ENCODE measurements at places on chromosomes 6 and 20.
A peak's percentile ranks its signal among the peaks of the same experiment; 100 is the strongest.

- peak; percentile 46 for DNase-seq
Measured at GRCh38 chr6:131281471-131282270, 146.4 kb downstream of the AKAP7 start.

- no peak for DNase-seq
Measured at GRCh38 chr6:82270881-82271635, 23.5 kb upstream of the IBTK start.

DNA sequence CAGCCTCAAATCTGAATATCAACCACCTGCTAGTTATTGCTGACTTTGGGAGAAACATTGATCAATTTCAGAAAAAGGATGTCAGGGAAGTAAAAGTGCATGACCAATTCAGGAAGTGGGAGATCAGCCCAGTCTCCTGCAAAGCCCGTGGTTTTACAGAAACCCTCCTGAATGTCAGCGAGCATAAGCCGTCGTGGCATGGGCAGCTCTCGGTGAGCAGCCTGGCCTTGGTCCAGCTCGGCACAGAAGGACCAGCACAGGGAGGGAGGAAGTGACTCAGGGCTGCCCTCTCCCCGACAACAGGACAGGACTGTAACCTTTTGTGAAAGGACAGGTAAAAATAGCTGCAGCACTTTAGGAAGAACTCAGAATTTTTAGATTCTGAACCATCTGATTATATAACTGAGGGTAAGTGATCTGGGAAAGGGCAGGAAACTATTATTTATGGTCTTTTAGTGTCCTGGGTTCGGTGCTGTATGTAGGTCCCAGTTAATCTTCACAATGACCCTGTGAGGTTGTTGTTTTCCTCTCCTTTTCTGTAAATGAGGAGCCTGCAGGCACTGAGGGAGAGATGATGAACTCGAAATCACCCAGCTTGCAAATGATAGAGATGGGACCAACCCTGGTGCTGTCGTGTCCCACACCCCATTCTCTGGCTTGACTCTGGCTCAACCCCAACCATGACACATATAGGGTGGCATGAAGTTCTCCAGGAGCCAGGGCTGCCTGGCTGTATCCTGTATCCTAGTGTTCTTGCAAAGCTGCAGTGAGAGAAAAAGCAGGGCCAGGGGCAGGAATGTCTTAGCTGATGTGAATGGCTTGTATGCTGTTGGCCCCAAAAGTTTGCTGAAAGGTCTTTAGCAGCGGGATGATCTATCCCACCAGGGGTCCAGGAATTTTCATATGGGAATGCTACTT is 37.6 kb downstream of the NRN1 start:
- DNase-seq, result no peak

DNA sequence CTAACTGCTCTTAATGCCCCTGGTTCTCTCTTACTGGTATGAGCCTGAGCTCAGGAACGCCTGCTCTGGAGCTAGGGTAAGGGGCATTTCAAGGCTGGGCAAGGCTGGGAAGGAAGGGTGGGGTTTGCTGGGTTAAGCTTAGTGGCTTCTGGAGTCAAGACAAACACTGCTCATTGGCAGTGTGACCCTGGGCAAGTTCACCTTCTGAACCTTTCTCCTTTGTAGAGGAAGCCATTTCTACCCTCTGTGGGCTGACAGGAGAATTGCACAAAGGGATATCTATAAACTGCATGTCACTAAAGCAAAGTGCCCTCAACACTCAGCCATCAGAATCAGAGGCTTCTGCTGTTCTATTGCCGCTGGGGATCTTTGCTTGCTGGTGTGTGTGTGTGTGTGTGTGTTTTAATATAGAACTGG is 20.3 kb upstream of the LRRN4 start:
- no peak for DNase-seq

- no peak for DNase-seq
Measured at GRCh38 chr20:8390037-8390433, 258.0 kb downstream of the PLCB1 start.

DNA sequence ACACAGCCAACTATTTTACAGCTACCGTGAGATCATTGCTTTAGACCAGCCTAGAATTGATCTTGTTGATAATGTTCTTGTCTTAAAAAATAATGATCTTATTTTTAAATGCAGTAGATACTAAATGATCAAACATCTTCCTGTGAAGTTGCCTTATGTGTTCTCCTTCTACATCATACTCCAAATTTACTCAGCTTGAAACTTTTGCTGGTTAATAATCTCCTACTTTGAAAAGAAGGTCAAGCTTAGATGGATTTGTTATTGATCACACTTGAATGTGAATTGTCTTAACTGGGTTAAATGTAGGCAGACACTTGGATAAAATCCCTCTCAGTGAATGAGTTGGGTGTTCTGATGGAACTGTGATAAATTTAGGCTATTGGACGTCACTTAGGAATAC is 91.9 kb downstream of the HAO1 start:
- DNase-seq, result no peak

GRCh38 chr6:37205175-37205996 is 35.4 kb downstream of the PIM1 start:
- DNase-seq, result no peak

DNA sequence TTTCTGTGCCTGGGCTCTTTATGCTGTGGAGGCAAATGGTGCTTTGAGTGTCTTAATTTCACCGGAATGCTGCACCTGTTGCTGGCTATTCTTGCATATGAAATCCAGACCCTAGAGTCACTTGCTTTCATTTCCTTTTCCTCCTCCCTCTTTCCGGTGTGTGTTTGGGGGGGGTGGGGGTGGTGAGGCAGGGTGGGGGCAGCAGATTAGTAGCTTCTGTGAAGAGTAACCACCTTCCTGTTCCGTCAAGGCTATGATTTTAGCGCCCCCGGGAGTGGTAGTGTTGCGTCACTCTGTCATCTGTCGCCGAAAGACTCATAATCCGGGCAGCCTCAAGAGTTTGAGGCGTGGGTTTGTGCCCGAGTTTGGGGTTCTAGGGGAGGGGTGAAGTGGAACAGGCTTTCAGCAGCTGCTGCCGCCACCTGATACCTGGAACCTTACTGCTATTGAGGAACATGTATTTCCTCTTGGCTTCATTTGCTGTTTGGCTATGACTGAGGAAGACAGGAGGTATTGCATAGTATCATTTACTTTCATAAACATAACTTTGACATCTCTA is 49.1 kb downstream of the UTRN start:
- peak; percentile 49 for DNase-seq

- DNase-seq, result no peak
Measured at GRCh38 chr6:146917979-146918378, 286.2 kb upstream of the STXBP5 start.

DNA sequence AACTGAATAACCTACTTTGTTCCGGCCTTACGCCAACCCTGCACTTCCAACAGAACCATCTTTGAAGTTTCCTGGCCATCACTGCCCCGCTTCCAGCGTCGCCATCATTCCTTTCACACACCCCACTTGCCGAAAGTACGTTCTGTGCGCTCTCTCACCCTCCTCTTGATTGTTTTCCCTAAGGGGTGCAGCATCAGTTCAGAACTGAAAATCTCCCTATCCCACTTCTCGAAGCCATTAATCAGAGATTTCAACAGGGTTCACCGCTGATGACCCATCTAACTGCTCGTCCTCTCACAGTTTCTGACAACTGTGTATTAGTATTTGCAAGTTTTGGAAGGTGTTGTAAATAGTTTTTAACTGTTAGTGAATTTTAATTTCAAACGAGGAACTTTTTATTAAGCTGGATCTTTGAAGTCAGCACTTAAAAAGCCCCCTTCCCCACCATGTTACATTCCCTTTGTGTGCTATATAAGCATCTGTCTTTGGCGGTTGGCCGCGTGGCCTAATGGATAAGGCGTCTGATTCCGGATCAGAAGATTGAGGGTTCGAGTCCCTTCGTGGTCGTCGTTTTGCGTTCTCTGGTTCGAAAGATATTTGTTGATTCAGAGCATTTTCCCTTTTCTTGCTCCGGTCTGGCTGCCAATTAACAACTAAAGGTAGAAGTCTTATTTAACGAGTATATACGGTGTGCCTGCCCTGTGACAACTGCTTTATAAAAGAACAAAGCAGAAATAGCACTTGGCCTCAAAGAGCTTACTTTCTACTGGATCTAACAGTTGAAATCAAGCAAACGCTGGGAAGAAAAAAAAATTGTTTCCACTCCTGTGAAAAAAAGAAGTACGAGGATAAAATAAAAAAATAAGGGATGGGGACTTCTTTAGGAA is 42.6 kb downstream of the TRIM27 start:
- peak; percentile 50 for DNase-seq

- DNase-seq, result peak; percentile 3
Measured at GRCh38 chr20:58717278-58718091, 24.9 kb downstream of the NPEPL1 start.

GRCh38 chr6:137601471-137601870 is 107.3 kb upstream of the OLIG3 start:
- DNase-seq, result no peak

DNA sequence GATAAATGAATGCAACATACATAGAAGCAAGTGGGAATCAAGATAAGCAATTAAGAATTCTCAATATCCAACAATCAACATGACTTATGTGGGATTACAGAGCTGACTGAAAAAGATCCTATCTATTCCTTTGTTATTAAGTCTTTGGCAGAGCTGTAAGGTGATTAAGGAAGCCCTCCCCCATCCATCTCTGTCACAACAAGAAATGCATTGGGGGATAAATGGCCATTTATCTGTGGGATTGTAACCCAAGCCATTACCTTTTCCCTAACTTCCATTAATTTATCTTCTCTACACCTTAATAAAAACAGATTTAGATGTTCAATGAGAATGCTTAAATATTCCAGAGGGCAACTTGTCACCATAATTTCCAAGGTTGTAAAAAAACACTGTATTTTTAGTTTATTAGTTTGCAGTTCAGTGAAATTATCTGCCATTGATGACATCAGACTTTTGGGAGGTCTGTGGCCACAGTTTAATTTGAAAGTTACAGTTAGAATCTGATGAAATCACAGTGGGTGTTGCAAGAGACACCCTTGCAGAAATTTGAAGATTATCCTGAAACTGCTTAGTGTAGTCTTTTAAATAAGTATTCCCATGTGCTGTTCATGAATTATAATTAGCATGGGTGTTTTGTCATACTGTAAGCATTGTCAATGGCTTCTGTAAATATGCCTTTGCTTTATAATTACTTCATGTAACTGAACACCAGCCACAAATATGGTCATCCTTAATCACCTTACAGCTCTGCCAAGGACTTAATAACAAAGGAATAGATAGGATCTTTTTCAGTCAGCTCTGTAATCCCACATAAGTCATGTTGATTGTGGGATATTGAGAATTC is 49.4 kb upstream of the FYN start:
- no peak for DNase-seq

Data from activated CD4-positive, alpha-beta T cell treated with anti-CD3 and anti-CD28 coated beads for 1 hour (primary cell).